ENCODE measurements at places on chromosomes 6 and 20.

DNA sequence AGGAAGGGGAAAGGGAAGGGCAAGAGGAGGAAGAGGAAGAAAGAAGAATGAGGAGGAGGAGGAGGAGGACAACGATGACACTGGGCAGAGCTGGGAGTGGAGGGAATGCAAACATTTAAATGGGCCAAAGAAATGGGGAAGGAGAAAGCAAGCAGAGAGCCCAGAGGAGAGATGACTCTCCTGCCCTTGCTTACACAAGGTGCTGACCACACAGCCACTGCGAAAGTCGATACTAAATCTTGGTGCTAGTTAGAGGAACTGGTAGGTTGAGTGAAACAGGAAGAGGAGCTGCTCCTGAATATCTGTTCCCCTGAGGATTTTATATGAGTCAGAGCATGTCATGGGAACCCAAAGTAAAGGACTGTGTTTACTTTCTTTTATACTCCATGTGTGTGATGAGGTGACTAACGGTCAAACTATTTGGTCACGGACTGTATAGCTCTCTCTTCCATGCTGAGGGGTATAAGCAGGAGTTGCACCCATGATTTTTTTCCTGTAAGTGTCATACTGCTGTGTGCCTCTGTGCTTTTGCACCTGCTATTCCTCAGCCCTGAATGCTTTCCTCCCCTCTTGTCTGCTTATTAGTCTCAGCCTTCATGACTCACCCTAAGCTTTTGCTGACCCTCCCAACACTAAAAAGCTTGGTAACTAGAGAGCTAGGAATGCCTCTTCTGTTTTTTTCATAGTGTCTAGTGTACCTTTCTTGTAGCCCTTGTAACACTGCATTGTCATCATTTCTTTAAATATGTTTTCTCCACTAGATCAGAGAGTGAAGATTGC, 9.5 kb upstream of the PAQR8 start:
- peak; percentile 95 for DNase-seq

- DNase-seq: no peak
Observed at GRCh38 chr6:164276211-164276610, 861.7 kb downstream of the QKI start.

DNA sequence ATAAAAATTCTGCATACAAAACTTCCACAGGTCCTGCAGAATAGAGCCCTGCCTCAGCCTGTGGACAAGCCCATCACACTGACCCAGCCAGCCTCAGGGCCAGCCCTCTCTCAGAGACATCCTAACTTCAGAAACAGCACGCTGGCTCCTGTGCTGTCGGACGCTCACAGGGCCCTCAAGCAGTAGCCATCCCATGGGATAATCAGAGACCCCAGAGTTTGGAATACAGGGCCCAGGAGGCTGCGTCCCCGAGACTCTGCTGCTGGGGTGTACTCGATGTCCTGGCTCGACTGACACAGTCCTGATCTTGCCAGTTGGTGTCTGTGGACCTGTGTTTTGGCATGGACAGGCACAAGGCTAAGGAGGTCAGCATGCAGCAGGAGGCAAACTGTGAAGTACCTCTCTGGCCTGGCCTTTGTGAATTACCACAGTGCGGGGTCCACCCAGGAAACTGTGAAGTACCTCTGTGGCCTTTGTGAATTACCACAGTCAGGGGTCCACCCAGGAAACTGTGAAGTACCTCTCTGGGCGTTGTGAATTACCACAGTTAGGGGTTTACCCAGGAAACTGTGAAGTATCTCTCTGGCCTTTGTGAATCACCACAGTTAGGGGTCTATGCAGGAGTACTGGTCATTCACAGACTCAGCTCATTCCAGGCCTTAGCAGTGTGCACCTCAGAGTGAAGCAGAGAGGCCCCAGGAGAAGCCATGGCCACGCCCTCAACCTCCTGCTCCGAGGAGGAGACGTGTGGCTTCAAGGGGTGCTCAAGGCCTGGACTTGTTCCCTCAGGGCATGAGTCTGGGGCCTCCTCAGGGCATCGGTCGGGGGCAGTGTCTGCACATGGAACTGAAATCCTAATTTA, 212.4 kb downstream of the SYNDIG1 start:
- DNase-seq: no peak

GRCh38 chr6:46220352-46221221, 49.8 kb upstream of the ENPP5 start:
- DNase-seq: no peak

DNA sequence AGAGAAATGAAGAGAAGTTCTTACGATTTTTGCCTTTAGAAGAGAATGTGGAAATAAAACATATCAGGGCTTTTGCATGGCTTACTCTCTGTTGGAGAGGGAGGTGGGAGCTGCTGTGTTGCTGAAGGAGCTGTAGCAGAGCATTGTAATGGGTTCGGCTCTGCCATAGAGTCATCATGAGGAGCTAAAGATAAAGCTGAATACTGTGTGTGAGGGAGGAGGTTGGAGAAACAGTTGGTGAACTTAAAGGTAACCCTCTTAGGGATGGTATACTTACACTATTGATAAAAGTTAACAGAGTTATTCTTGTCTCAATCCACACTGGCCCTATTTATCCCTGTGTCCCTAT, 34.8 kb downstream of the CTNNBL1 start:
- DNase-seq: no peak

- DNase-seq: no peak
Observed at GRCh38 chr6:5025911-5026819, 22.3 kb upstream of the RPP40 start.

DNA sequence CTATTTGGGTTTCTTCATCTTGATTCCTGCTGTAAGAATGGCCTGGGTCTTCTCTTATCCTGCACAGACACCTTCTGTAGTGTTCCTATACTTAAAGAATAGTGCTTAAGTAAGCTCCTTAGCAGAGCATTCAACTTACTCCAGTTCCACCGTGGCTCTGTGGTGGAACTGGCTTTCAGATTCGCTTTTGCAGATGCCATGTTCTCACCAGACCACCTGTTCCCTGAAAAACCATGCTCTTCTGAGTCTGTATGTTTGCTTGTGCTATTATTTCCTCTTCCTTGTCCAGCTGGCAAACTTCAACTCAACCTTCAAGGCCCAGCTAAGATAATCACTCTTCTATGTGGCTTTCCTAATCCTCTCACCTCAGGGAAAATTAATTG, 4.9 kb downstream of the ELMO2 start:
- no peak for DNase-seq

- DNase-seq: peak; percentile 8
Observed at GRCh38 chr6:53250176-53251032, 98.3 kb downstream of the ELOVL5 start.

DNA sequence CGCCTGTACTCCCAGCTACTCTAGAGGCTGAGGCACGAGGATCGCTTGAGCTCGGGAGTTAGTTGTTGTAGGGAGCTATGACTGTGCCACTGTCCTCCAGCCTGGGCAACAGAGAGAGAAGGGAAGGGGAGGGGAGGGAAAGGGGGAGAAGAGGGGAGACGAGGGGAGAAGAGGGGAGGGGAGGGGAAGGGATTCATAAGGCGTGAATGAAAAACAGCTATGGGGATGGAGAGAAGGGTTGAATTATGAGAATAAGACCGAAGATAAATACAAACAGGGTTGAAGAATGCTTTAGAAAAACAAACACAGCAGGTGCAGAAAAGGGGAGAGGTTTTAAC, 106.0 kb downstream of the TRIM27 start:
- peak; percentile 38 for DNase-seq

DNA sequence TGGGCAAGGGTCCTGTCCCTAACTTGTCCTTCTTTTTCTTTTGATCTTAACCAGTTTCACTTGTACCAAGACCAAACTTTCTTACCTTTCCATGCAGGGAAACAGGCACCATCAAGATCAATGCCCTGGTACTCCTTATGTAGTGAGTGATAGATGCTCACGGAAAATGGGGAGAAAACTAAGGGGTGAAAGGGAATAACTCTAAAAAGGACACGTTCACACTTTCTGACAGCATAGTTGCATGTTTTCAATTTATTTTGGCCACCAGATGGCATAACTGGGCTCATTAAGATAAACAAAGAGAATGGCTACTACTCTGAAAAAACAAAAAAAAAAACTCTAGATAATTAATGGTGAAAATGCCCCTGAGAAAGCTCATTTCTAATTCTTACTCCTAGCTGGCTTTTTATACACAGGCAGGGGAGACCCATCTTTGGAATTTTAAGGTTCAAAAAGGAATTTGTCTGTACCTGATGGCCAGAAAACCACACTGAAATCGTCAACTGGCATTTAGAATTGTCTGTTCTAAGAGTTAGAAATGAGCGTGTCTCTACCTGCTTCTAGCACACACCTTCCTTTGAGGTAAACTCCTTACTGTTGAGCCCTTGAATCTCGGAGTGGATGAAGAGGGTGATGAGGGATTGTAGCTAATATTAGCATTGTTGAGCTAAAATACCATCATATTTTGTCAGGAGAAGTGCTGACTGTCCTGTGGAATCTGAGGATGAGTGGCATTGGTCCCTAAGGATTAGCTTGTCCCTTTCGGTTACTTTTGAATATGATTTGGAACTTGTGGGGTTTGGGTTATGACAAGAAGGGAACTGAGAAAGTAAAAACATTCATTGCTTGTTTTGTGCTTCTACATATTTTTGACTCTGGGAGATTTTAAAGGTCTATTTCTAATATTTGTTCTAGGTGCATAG, 62.2 kb upstream of the DDR1 start:
- DNase-seq: peak; percentile 54

DNA sequence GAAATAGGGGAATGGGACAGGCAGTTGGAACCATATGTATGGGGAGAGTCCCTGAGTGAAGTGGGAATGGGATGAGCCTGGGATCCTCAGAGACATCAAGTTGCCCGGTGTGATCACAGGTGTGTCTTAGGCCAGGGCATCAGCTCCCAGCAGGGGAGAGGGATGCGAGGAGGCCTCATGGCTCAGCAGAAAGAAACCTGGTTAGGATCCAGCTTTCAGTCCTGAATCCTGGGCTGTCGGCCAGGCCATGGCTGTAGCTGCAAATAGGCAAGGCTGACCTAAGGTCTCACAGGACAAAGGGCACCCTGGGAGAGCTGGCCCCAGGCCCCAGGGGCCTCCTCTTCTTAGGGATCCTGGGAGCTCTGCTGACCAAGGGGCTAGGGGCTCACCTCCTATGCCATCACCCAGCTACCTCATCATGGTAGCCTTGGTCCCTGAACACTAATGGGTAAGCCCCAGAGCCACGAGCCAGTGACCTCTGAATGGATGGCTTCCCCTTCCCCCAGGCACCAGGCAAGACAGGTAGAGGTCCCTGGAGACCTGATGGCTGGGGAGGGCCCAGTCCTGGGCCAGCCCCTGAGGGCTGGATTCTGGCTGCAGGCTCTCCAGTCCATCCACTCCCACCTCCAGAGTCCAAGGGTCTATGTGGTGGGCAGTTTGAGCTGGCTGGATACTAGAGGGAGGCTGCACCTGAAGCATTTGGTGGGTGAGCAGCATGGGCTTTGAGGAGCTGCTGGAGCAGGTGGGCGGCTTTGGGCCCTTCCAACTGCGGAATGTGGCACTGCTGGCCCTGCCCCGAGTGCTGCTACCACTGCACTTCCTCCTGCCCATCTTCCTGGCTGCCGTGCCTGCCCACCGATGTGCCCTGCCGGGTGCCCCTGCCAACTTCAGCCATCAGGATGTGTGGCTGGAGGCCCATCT, at the start of gene SLC22A7:
SLC22A7 (plus strand) TSS at position 617 of the 921 bp plus-strand sequence; CDS start at position 716, 99 bp downstream.
- DNase-seq: no peak

Measured in ACHN (cell line).